CD4-positive, CD25-positive, alpha-beta regulatory T cell (primary cell): ENCODE measurements at places on chromosomes 2 and 18. TPM values are rescaled to one million over a fixed set of nuclear protein-coding genes. Genes with fewer than 3 reads are reported as not detected.

- DNase-seq: no peak
Measured at GRCh38 chr18:27144672-27145071, 40.4 kb downstream of the CHST9 start.

DNA sequence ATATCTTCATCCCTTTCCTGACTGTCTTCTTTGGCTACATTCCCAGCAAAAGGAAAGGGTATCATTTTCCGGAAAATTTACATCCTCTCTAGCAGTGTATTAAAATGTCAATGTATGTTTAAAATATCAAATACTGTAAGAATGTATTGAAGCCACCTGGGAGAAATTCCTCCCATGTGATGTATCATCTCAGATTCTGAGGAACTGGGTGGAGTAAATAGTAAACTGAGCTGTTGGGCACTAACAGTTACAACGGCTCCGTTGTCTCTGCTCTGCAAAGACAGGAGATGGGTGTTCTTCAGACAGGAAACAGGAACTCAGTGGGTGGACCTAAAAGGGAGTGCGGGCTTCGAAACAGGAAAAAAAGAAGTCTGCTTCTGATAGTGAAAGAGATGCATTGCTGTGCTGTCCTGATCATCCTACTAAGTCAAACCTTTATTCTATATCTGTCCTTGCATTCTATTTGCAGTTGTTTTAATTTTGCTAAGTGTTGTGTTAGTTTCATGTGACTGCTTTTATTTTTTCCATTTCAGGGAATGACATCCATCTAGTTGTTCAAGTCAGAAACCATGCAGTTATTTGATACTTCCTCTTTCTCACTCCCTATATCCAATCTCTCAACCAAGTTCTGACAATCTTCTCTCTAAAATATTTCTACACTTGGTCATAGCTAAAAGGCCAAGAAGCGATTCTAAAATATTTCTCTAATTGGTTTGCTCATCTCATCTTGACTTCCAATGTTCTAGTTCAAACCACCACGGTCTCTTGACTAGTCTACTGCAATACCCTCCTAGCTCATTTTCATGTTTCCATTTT lies 19.4 kb downstream of the DOK1 start:
- DNase-seq: no peak

PARD6G gene
- polyA plus RNA-seq: 0.48 TPM

GRCh38 chr2:69740502-69740951 lies 1.4 kb upstream of the ANXA4 start:
- no peak for DNase-seq

INPP5D gene
- polyA plus RNA-seq: 56.9 TPM
